ENCODE measurements at places on chromosomes 7 and 10. TPM values are rescaled to one million over a fixed set of nuclear protein-coding genes. Genes with fewer than 3 reads are reported as not detected.

TLX1 gene
- 2.8 TPM for total RNA-seq

OPN1SW gene
- total RNA-seq = not detected

UNCX gene
- not detected for total RNA-seq

TET1 gene
- 27.7 TPM for total RNA-seq

TAS2R41 gene
- not detected for total RNA-seq

AGAP9 gene
- 7.3 TPM for total RNA-seq

GIMAP7 gene
- 0.34 TPM for total RNA-seq

SLC26A4 gene
- total RNA-seq = not detected

GPR15LG gene
- not detected for total RNA-seq

SGCE gene
- 38.8 TPM for total RNA-seq

PSD gene
- total RNA-seq = 50.4 TPM

NUTM2E gene
- 0.16 TPM for total RNA-seq

C10orf53 gene
- total RNA-seq = 0.21 TPM

SEPTIN14 gene
- not detected for total RNA-seq

CFAP46 gene
- total RNA-seq = 2.4 TPM

PTN gene
- 0.31 TPM for total RNA-seq

SEC31B gene
- 3.8 TPM for total RNA-seq

PARD3 gene
- total RNA-seq = 31.7 TPM

EPHA1 gene
- total RNA-seq = 1.3 TPM

ZNF804B gene
- total RNA-seq = 0.50 TPM

CCDC3 gene
- 1.2 TPM for total RNA-seq

LYZL1 gene
- not detected for total RNA-seq

NPY4R2 gene
- 2.1 TPM for total RNA-seq

TUBB8 gene
- total RNA-seq = 0.93 TPM

CYREN gene
- 29.7 TPM for total RNA-seq

LIPN gene
- total RNA-seq = not detected

ZNF92 gene
- 27.8 TPM for total RNA-seq

FOXI2 gene
- 0.04 TPM for total RNA-seq

CDH23 gene
- total RNA-seq = 46.4 TPM

RSPH10B2 gene
- 1.8 TPM for total RNA-seq

DGKB gene
- total RNA-seq = 13.6 TPM

EVX1 gene
- 0.28 TPM for total RNA-seq

LRRC72 gene
- total RNA-seq = not detected

UPK3B gene
- total RNA-seq = 0.62 TPM

AKR1C1 gene
- total RNA-seq = 28.7 TPM

MEPCE gene
- 15.0 TPM for total RNA-seq

COBL gene
- total RNA-seq = 58.4 TPM

VGF gene
- total RNA-seq = 26.4 TPM

IMMP2L gene
- 13.9 TPM for total RNA-seq

VCL gene
- 15.9 TPM for total RNA-seq

SNCG gene
- 703 TPM for total RNA-seq

IDI2 gene
- total RNA-seq = not detected

COL17A1 gene
- total RNA-seq = 0.68 TPM

NKX1-2 gene
- total RNA-seq = not detected

ZNF37A gene
- 23.6 TPM for total RNA-seq

FFAR4 gene
- total RNA-seq = not detected

CCDC7 gene
- 47.9 TPM for total RNA-seq

METTL2B gene
- total RNA-seq = 27.2 TPM

PALD1 gene
- total RNA-seq = 8.4 TPM

CREB5 gene
- 16.0 TPM for total RNA-seq

ARHGEF5 gene
- total RNA-seq = 1.4 TPM

PKD2L1 gene
- total RNA-seq = 0.18 TPM

STAM gene
- total RNA-seq = 26.2 TPM

FAM180A gene
- 1.1 TPM for total RNA-seq

STOX1 gene
- 1.2 TPM for total RNA-seq

ACTR3C gene
- 0.46 TPM for total RNA-seq

WNT2 gene
- 0.54 TPM for total RNA-seq

POT1 gene
- total RNA-seq = 34.6 TPM

C10orf67 gene
- total RNA-seq = not detected
